Urinary bladder (tissue), 4 donors: ENCODE measurements at places on chromosomes 5 and 9. TPM values are rescaled to one million over a fixed set of nuclear protein-coding genes. Genes with fewer than 3 reads are reported as not detected.

The MAMDC2 gene
- 76.4 TPM for polyA plus RNA-seq

The SLC4A9 gene
- 0.06 TPM for polyA plus RNA-seq

The FRMD3 gene
- 4.8 TPM for polyA plus RNA-seq

The BRD3OS gene
- 21.8 TPM for polyA plus RNA-seq

The DIRAS2 gene
- 0.05 TPM for polyA plus RNA-seq

The SPATA9 gene
- polyA plus RNA-seq: 0.29 TPM

The IFNB1 gene
- not detected for polyA plus RNA-seq

DNA sequence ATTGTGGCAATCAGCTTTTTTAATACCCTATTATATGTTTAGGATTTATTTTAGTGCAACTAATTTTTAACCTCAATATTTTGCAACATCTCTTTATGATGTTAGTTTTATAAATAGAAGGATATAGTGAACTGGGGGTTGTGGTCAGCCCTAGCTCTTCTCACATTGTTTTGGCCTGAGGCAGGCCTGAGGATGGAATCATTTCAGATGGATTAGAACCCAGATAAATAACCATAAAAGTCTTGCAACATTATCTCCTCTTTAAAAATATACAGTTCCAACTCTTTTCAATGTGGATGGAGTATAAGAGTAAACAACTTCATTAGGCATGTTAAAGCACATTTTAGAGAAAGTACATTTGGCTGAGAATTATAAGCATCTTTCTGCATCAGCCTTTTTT is 522.7 kb downstream of the NR2F1-AS1 start:
- no peak for DNase-seq

DNA sequence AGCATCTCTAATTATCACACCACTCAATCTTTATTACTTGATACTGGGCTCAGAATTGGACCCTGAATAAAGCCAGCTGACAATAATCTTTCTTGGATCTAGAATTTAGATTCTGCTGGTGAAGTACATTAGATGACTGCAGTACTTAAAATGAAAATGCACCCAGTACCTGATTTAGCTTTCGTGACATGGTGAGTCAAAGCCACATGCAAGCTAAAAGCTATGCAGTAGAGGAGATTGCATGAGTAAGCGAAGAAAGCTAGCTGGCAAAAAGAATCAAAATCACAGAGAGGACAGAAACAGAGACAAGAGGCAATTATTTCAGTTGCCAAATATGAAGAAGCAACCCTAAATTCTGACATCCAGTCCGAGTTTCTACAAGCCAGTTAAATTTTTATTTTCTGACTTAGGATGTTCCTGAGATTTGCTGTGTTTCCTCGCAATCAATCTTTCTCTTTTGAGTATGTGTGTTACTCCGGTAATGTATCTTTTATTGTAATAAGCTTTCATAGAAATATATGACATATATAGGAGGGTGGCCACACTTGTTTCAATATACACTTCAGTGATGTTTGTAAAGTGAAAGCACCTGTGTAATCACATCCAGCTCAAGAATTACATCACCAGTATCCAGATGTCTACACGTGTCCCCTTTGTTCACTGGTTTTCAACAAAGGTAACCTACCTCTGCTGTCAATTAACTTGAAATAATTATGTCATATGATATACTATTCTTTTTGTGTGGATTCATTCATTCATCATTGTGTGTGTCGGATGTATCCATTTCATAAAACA is 101.7 kb downstream of the CDH18 start:
- DNase-seq: no peak

GRCh38 chr9:21730899-21731298 is 71.5 kb upstream of the MTAP start:
- no peak for DNase-seq

DNA sequence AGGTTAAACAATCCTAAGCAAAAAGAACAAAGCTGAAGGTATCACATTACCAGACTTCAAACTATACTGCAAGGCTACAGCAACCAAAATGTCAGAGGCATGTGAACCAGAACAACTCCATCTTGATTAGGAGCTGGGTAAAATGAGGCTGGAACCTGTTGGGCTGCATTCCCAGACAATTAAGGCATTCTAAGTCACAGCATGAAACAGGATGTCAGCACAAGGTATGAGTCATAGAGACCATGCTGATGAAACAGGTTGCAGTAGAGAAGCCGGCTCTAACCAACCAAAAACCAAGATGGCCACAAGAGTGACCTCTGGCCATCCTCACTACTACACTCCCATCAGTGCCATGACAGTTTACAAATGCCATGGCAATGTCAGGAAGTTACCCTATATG is 252.0 kb downstream of the RASEF start:
- DNase-seq: no peak

DNA sequence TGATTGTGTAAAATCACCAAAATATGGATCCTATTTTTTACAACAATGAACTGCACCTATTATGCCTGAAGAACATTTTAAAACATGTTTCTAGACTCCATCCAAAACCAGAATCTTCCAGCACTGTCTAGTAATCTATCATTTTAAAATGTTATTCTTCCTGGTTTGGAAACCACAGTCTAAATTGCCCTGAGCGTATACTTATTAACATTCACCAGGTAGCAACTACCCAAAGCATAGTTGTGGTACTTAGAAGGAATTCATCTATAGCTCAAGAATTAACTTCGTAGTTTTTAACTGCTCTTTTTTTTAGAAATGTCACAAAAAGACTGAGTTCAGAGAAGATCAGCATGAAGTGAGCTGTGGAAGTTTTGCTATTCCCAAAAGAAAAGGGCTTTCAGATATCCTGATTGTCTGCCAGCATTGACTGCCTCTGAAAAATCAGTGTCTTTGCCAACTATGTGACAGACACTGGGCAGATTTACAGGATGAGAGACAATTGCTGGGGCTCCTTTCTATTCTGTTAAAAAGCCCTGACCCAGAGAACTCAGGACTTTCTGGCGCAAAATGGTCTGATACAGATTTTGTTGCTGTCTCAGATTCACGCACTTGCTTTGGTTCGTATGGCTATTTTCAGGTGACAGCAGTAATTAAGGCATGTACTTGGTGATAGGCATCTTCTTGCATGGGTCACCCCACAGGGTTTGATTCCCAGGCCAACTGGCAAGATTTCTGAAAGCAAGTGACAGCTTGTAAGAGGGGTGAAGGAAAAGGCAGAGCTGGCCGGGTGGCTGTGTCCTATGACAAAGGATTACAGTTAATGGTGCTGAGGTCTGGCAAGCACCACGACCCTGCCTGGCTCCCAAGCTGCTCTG is 152.5 kb upstream of the RAI14 start:
- DNase-seq: no peak

- DNase-seq: no peak
These were observed 194.6 kb downstream of the MEF2C start for GRCh38 chr5:88688156-88688983.

- no peak for DNase-seq
These were observed 425.6 kb upstream of the BRINP1 start for GRCh38 chr9:119794836-119795235.

DNA sequence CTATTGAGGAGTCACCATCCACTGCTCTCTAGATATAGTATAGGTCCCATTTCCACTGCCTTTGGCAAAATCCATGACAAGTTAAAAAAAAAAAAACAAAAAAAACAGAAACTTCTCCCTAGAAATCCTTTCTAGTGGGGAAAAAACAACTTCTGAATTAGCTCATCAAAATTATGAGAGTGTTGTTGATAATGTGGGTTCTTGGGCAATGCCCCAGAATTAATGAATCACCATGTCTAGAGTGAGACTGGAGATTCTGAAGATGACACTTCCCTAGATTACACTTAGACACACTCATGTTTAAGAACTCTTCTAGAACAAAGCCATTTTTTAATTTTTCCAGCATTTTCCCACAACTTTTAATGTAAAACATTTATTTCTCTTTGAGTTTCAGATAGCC is 728.0 kb upstream of the C9orf72 start:
- no peak for DNase-seq

DNA sequence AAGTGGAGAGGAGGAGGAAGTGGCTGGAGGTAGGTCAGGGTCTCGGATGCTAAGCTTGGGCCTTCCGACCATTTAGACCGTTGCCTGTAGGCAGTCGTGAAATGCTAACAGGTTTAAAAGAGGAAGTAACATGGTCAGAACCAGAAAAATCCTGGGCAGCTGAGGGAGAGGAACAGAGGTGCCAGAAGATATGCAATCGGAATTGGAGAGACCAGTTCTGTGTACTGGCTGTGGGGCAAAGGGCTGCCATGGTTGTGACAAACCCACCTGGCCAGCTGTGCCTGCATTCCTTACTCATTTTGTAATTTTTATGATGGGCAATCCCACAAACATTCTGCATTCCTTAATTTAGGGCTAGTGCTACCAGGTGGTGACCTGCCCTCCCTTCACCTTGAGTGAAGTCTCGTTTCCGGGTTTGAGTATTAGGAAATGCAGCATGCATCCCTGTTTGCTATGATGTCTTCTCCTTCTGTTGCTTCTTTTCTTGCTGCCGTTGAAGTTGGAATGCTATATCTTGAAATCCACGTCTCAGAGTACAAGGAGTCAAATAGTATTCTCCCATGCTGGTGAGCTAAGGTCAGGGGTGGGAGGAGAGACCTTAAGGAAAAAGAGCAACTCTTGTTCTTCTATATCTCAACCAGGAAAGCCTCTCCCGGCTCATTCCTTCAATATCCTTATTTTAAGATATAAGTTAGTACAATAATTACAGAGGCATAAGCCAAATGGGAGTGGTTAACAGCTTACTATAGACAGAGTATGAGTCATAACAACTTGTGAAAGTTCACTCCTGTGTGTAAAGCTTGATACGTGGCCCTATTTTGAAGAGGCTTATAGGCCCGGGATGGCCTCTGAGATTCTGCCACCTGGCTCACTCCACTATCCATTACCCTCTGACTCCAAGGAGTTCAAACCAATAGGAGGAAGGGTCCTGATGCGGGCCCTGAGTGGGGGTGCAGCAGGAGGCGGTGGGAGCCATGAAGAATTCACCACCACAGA is 37.0 kb downstream of the B4GALT1 start:
- no peak for DNase-seq

GRCh38 chr9:80188579-80188978 is 616.8 kb downstream of the TLE4 start:
- no peak for DNase-seq
